ENCODE measurements at places on chromosomes 3 and 15.

GRCh38 chr3:143155756-143156155 is 36.2 kb downstream of the CHST2 start:
- no peak for DNase-seq

DNA sequence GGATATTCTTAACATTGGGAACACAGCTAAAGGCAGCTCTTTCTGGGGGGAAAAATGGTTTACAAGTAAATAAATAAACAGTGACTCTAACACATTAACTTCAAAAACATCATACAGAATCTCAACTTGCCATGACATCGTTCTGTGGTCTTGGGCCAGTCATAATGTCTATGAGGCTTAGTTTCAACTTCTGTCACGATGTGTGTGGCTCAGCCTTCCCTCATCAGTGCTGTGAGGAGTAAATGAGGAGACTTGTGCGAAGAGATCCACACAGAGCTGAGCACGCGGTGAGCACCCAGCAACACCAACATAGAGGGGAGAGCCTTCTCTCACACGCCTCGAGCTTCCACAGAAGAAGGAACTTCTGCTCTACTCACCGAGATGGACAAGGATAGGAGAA is 49.0 kb downstream of the DZIP1L start:
- DNase-seq = no peak

- no peak for DNase-seq
These were observed 8.2 kb upstream of the POLG start for GRCh38 chr15:89342840-89343239.

GRCh38 chr15:74264081-74264501 is 28.0 kb downstream of the CCDC33 start:
- DNase-seq = no peak

DNA sequence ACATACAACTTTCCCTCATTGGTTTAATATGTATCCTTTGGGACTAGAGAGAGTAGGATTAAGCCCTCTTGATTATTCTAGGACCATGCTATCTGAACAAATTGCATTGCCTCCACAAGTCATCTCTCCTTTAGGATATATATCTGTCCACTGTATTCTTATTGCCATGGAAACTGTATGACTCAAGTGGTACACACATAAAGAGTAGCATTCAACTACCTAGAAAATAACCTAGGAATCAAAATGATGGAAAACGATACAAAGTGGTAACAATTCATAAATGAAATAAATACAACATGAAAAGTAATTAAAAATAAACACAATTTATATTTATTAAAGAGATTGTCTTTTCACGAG is 212.1 kb upstream of the P2RY1 start:
- DNase-seq = no peak
